ENCODE measurements at places on chromosomes 3 and 15. TPM values are rescaled to one million over a fixed set of nuclear protein-coding genes. Genes with fewer than 3 reads are reported as not detected.

DNA sequence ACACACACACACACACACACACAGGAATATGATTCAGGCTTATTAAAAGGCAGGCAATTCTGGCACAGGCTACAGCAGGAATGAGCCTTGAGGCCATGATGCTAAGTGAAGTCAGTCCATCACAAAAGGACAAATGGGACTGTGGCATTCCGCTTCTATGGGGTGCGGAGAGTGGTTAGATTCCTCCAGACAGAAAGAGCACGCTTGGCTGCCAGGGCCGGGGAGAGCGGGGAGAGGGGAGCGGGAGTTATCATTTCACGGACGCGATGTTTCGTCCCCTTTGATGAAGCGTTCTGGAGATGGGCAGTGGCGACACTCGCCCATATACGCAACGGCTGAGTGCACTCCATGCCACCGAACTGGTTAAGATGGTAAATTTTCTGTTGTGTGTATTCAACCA is 58.5 kb upstream of the FAM174B start:
- H3K4me3 ChIP-seq, result peak overlapping the region; percentile 73
- H3K27ac ChIP-seq, result no peak overlapping the region
- peaks cover 49% of the 10 kb centered on the region for H3K27me3 ChIP-seq
- peaks cover 6% of the 10 kb centered on the region for H3K36me3 ChIP-seq
- DNase-seq, result peak; percentile 40

DNA sequence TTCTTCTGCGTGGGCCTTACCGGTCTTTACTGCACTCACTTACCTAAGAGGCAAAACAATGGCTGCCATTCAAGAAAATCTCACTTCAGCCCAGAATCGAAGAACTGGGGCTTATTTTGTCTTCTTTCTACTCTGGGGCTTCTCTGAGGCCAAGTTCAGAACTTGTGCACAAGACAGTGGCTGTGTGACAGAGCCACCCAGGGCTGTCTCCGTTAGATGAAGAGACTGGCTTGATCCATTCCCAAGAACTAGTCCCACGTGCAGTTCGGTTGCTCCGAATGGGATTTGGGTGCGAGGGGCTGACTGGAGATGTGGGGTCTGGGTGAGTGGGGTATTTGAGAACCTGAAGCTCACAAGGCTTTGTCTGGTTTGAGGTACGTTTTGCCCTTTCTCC is 795 bp upstream of the TCF12 start:
- peaks cover 24% of the 10 kb centered on the region for H3K36me3 ChIP-seq
- peaks cover 17% of the 10 kb centered on the region for H3K27me3 ChIP-seq
- DNase-seq, result no peak

GRCh38 chr3:67384760-67385397 is 269.5 kb downstream of the SUCLG2 start:
- no peaks in the 10 kb centered on the region for H3K36me3 ChIP-seq
- H3K27me3 ChIP-seq, result no peaks in the 10 kb centered on the region
- H3K4me3 ChIP-seq, result no peak overlapping the region
- peaks cover 17% of the 10 kb centered on the region for H3K4me1 ChIP-seq
- H3K27ac ChIP-seq, result no peak overlapping the region

GRCh38 chr3:194298331-194299227 is 52.5 kb downstream of the CPN2 start:
- no peak for DNase-seq
- no peak overlapping the region for H3K4me3 ChIP-seq
- peaks cover 47% of the 10 kb centered on the region for H3K4me1 ChIP-seq
- no peak overlapping the region for H3K27ac ChIP-seq

- H3K27ac ChIP-seq, result no peak overlapping the region
- no peaks in the 10 kb centered on the region for H3K27me3 ChIP-seq
- DNase-seq, result peak; percentile 28
Measured at GRCh38 chr3:112948346-112948838, 26.5 kb downstream of the CD200R1 start.

DNA sequence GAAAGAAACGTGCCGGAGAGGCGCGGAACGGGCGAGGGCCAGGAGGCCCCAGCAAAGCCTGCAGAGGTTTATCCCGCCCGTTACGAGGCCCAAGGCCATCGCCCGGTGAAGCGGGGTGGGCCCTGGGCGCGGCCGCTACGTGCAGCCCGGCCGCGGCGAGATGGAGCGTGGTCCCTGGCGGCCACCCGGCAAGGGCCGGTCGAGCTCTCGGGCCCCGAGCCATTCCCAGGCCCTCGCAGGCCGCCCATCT is 1.1 kb downstream of the PKM start:
- DNase-seq, result no peak
- H3K36me3 ChIP-seq, result peaks cover 22% of the 10 kb centered on the region
- H3K4me1 ChIP-seq, result peaks cover 55% of the 10 kb centered on the region
- peak overlapping the region; percentile 99 for H3K4me3 ChIP-seq

The GASK1A gene
- 7.7 TPM for total RNA-seq

The CCR8 gene
- total RNA-seq, result not detected

The NEK4 gene
- 31.2 TPM for total RNA-seq

The SI gene
- not detected for total RNA-seq

The PTX3 gene
- total RNA-seq, result 0.59 TPM
